ENCODE measurements at places on chromosomes 13 and 19.

GRCh38 chr19:23407616-23408133, 12.4 kb upstream of the ZNF91 start:
- no peak for DNase-seq

GRCh38 chr13:24203811-24204210, 43.3 kb downstream of the SPATA13 start:
- DNase-seq: no peak

- DNase-seq: no peak
Observed at GRCh38 chr19:50344661-50345318, 15.6 kb upstream of the KCNC3 start.

GRCh38 chr13:23325191-23325590, 108.3 kb downstream of the SACS start:
- DNase-seq: no peak
